ENCODE measurements at places on chromosomes 2 and 18.

DNA sequence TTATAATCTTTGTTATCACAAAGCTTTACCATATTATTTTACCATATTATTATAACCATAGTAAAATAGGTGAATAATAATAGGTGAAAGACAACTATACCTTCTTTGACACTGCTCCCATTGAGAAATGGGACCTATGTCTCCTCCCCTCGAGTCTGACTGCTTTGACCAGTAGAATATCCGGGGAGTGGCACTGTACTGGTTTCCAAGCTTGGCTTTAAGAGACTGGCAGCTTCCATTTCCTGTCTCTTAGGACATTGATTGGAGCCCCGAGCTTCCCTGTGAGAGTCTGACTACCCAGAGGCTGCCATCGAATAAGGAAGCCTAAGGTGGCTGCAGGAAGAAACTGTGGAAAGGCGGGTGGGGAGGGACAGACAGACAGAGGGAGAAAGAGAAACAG, 40.1 kb upstream of the PLEKHM3 start:
- DNase-seq, result no peak

- DNase-seq, result no peak
These were observed 217.9 kb upstream of the PID1 start for GRCh38 chr2:229489016-229489415.

- DNase-seq, result no peak
These were observed 936.1 kb upstream of the ACVR2A start for GRCh38 chr2:146908776-146909175.

DNA sequence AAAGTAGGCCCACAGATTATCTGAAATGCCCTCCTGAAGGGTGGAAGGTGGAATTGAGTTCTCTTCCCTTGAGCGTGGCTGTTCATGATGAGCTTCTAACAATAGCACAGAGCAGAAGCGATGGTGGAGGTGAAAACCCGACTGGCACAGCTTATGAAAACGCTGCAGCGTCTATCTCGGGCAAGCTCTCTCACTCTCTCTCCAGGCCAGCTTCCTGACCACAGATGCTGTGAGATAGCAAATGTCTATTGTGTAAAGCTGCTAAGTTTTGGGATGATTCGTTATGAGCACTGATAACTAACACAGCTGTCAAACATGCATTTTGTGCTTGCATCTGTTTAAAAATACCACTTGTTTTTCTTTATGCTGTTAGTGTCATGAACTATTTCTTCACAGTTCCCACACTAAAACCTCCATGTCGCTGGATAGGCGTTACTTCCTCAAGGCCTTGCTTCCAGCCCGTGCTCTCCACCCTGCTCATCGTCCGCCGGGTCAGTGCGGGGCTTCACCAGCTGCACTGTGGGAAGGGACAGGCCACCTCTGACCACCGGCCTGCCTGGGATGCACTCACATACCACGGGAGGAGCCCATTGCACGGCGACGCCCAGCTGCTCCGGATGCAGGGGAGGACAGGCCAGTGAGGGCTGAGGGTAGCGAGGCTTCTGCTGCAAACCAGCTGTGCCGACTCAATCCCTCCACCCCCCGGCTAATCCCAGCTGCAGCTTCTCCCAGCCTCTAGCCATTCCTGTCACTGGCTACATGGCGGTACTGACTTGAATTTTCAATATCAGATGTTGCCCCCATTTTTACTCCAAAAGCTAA, 60.0 kb upstream of the OTOS start:
- no peak for DNase-seq

DNA sequence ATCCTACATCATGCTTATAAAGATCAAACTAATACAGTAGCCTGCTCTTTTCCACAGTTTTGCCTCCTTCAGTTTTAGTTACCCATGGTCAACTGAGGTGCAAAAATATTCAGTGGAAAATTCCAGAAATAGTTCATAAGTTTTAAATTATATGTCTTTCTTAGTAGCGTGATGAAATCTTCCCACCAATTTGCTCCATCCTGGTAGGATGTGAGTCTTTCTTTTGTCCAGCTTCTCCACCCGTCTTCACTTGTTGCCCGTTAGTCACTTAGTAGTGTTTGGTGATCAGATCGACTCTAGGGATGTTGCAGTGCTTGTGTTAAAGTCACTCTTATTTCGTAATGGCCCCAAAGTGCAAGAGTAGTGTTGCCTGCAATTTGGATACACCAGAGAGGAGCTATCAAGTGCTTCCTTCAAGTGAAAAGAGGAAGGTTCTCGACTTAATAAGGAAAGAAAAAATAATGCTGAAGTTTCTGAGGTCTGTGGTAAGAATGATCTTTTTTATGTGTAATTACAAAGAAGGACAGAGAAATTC, 57.0 kb downstream of the CEP192 start:
- DNase-seq, result peak; percentile 66

DNA sequence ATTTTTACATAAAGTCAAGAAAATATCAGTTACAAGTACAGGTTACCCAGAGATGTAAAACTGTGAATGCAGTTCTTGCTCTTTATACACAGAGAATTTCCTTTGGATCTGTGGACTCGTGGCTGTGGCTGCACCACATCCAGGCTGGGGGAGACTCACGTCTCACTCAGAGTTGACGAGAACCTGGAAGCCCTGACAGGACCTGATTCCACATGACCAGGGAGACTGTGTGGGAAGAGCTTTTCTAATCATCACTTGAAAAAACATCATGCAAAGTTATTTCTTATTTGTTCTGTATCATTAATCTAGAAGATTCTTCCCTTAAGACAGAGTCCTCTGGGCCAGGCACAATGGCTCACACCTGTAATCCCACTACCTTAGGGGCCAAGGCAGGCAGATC, 1159.0 kb downstream of the RPIA start:
- no peak for DNase-seq

- no peak for DNase-seq
These were observed 17.2 kb upstream of the CSRNP3 start for GRCh38 chr2:165452327-165452726.

GRCh38 chr18:54684784-54685183, 93.7 kb downstream of the DYNAP start:
- no peak for DNase-seq

DNA sequence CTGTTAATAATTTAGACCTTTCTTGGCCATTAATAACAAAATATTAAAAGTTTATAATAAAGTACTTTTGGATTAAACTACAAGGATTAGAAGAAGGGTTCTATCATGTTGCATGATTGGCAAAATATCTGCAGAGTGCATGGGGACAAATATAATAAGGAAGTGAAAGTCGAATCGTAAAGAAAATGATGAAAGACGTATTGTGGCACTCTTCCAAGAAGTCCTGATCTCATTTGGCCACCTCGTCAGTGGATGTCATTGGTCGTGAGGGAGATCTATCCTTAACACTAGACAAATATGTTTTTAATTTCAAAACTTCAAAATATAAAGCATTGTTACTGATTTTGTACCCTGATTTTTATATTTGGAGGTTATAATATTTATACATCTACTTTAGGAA, 197.7 kb upstream of the STON1 start:
- DNase-seq, result peak; percentile 89

- DNase-seq, result no peak
These were observed 65.2 kb downstream of the LTBP1 start for GRCh38 chr2:33011941-33012340.

- DNase-seq, result no peak
These were observed 10.0 kb upstream of the CRYBA2 start for GRCh38 chr2:219003267-219003634.

DNA sequence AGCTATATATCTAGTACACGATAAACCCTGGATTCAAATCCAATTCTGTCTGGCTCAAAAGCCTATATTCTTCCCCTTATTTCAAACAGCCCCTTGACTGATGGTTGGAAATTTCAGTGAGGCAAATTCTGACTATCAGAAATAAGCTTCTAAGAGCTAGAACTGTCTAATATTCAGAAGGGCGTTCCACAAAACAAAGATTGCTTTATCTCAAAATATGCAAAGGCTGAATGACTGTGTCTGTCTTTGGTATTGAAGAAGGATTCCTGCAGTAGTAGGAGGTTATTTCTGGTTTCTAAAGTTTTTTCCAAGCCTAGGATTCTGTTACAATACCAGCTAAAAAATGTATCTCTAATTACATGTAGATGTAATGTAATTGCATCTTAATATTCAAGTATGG, 31.1 kb downstream of the DRC1 start:
- no peak for DNase-seq

DNA sequence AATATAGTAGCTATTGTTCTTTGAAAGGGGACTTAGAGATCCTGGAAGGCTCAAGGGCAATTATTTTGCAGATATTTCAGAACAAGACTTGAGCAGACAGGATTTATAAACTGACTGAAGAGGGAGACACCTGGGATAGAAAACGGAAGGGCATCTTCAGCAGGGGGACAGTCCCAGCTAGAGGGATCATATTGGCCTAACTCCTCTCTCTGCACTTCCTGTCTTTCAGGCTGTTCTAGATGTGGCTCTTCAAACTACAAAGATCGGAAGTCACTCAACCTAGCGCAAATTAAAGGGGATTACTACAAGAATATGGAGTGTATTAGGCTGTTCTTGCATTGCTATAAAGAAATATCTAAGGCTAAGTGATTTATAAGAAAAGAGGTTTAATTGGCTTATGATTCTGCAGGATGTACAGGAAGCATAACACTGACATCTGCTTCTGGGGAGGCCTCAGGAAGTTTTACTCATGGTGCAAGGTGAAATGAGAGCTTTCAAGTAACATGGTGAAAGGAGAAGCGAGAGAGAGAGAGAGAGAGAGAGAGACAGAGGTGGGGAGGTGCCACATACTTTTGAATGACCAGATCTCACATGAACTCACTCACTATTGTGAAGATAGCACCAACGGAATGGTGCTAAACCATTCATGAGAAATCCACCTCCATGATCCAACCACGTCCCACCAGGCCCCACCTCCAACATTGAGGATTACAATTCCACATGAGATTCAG, 5.3 kb upstream of the CTIF start:
- no peak for DNase-seq

DNA sequence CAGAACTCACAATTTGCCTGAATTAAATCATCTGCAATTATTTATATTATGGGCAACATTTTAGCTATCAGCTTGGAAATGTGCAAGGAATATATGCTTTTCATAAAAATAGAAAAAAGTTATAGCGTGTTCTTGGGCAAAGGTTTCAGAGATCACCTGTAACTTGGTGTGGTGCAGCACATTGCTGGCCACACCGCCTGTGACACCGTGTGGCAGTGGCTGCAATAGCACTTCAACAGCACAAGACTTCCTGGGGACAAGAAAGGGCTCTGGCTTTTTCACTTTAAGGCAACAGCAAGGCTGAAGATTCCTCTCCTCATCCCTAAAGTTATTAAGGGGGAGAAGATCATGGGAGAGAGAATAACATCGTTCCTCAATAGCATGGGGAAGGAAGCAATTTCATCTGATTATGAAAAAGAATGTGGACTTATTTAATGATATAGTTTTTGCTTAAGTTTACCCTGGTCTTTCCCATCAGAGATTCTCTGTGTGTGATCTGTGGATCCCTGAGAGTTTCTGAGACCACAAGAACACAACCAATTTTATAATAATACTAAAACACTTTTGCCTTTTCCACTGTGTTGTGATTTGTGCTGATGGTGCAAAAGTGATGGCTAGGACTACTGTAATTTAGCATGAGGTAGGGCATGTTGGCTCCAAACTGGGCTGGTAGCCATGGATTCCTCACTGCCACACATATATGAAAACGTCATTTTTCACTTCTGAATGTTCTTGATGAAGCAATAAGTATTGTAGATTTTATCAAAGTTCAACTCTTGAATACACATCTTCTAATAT, 15.0 kb upstream of the SERPINB3 start:
- no peak for DNase-seq

DNA sequence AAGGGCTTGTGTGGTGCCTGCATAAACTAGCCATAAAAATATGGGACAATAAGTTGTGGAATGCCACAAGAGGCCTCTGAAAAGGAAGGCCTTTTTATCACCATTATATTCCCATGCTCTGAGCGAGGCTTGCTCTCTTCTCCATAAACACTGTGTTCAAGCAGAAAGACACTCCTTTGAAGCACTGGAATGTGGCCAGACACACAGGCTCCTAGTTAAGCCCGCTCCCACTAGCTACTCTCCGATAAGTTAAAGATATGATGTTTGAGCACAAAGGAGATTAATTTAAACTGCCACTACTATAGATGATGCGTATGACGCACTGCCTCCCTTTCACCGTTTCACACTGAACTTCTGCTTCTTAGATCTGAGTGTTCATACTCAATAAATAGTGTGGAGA, 188.7 kb upstream of the TWIST2 start:
- DNase-seq, result no peak

DNA sequence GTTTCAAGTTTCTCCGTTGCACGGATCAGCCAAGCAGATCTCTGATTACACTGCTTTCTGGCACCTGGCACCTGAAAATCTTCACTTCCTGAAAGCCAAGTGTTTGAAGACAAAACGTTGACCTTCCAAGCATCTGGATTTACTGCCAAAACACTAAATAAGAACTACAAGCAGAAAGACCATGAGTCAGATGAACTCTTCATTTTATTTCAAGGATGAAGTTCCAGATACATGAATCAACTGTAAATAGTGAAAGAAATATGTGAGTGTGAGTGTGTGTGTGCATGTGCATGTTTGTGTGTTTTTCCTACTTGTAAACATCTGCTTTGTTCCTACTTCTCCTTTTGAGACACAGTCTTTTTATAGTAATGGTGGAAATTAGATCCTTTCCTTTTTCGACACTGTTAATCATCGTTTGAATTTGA, 60.0 kb upstream of the DTNA start:
- DNase-seq, result no peak

DNA sequence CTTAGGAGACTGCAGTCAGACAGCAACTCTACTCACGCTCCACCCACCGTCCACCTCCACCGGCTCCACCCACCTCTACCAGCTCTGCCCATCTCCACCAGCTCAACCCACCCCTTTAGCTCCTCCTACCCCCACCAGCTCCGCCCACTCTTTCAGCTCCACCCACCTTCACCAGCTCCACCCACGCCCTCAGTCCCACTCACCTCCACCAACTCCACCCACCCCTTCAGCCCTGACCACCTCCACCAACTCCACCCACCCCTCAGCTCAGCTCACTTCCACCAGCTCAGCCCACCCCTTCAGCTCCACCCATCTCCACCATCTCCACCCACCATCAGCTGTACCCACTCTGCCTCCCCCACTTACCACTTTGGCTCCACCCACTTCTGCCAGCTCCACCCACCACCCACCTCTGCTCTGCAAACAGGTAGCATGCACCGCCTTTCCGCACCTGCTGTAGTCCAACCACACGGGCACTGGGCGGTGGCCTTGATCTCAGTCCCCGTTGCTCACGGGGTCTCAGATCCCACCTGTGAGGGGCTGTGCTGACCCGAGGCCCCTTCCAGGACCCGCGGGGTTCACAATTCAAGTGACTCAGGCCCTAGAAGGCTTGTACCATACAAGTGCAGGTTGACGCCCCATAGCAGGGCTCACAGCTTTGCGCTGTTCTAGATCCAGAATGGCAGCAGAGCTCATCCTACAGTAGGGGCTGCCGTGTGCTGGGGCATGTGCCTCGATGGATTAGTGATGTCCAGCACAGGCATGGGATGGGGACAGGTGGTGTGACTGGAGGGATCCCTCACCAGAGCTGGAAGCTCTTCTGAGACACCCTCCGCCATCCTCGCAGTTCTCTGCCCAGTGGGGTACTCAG, 77.2 kb upstream of the OTOS start:
- no peak for DNase-seq
